ENCODE measurements at places on chromosomes 7 and 10. TPM values are rescaled to one million over a fixed set of nuclear protein-coding genes. Genes with fewer than 3 reads are reported as not detected.

- no peaks in the 10 kb centered on the region for H3K27me3 ChIP-seq
- no peak overlapping the region for H3K4me3 ChIP-seq
- H3K36me3 ChIP-seq = no peaks in the 10 kb centered on the region
Measured at GRCh38 chr7:1567049-1567771, 2.6 kb downstream of the PSMG3 start.

GRCh38 chr10:43417950-43418768 is 9.2 kb upstream of the HNRNPF start:
- peaks cover 12% of the 10 kb centered on the region for H3K4me1 ChIP-seq
- no peaks in the 10 kb centered on the region for H3K36me3 ChIP-seq
- DNase-seq = no peak

GSAP gene
- 5.2 TPM for total RNA-seq

GRCh38 chr10:47012214-47012613 is 101.0 kb downstream of the PTPN20 start:
- no peaks in the 10 kb centered on the region for H3K4me1 ChIP-seq
- H3K36me3 ChIP-seq = no peaks in the 10 kb centered on the region
- no peak for DNase-seq
- no peak overlapping the region for H3K27ac ChIP-seq

DNA sequence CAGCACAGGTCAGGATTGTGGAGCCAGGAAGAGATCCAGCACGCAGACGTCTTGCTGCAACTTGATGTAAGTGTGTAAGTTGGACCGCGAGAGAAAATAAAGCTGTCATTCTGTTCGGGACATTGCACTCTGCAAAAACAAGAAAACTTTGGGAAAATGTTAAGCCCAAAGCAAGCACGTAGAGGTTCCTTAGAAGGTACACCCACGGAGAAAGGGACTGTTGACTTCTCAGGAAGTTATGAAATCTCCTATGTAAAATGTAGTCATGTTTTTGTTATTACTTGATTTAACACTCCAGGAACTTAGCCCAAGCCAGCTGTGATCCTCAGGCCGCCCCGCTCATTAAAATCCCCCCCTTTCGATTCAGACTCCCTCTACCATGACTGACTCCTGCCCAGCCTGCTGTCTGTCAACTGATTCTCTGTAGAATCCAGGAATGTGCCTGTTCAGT is 196.1 kb upstream of the TCF7L2 start:
- H3K27ac ChIP-seq = no peak overlapping the region
- no peaks in the 10 kb centered on the region for H3K36me3 ChIP-seq
- no peak for DNase-seq
- no peak overlapping the region for H3K4me3 ChIP-seq

ASAH2 gene
- 1.4 TPM for total RNA-seq

GRCh38 chr7:17991866-17992648 is 35.6 kb downstream of the PRPS1L1 start:
- DNase-seq = no peak
- H3K27me3 ChIP-seq = no peaks in the 10 kb centered on the region
- H3K36me3 ChIP-seq = no peaks in the 10 kb centered on the region
- H3K4me3 ChIP-seq = no peak overlapping the region
- no peaks in the 10 kb centered on the region for H3K4me1 ChIP-seq

DNA sequence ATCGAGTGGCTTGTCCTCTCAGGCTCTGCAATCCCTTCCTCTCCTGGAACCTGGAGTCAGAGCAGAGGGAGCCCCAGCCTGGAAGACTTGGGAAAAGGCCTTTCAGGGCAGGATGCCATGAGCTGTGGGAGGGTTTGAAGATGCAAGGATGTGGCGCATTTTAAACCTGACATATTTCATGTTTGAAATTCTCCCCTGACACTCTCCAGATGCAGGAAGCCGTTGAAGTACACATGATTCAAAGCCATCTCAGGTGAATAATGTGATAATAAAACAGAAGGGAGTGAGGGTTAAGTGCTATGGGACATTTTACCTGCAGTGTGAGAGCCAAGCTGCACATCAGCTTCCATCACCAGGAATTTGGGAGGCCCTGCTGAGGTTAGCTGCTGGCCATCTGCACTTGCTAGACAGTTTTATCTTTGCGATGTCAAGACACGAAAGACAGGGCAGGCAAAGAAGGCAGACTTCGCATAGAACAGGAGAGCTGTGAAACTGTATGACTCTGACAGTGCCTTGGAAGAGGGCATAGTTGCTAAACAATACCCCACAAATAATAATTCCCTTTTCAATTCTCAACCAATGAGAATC is 159.1 kb upstream of the GDF10 start:
- H3K27ac ChIP-seq = no peak overlapping the region
- H3K36me3 ChIP-seq = no peaks in the 10 kb centered on the region
- DNase-seq = no peak
- no peaks in the 10 kb centered on the region for H3K27me3 ChIP-seq

AMPH gene
- 3.3 TPM for total RNA-seq

GAD2 gene
- total RNA-seq = not detected

DNA sequence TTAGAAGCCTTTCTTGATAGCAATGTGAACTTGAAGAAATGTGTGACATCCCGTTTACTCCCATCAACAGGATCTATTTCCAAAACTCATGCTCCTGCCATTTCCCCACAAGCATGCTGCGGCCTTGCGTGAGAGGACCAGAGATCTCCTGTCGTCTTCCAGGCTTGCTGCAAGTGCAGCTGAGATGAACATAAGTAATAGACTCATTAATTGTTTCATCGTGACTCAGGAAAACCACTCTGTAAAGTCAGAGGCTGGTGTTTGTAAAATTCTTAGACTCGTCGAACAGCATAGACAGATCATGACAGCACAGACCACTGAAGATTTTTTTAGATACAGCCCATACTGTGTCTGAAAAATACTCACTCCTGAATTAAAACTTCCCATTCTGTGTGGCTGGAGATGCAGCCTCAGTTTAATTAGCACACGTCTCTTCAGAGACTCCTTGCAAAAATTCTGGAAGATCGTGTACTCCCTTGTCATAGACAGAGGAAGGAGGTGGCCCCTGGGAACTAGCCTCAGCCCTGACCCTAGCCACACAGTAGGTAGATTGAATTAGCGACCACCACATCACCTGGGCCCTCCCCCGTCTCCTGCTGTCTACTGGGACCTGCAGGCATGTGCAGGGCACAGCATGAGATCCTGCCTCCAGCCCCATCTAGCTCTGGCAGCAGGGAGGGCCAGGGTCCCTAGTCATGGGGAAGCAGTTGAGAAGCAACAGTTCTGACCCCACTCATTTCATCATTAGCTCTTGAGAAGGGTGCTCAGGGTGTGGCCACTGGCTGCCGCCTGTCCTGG is 226.0 kb downstream of the CELF2 start:
- no peaks in the 10 kb centered on the region for H3K36me3 ChIP-seq
- H3K4me1 ChIP-seq = peaks cover 9% of the 10 kb centered on the region
- H3K27ac ChIP-seq = no peak overlapping the region
- DNase-seq = no peak
- H3K4me3 ChIP-seq = no peak overlapping the region

DNA sequence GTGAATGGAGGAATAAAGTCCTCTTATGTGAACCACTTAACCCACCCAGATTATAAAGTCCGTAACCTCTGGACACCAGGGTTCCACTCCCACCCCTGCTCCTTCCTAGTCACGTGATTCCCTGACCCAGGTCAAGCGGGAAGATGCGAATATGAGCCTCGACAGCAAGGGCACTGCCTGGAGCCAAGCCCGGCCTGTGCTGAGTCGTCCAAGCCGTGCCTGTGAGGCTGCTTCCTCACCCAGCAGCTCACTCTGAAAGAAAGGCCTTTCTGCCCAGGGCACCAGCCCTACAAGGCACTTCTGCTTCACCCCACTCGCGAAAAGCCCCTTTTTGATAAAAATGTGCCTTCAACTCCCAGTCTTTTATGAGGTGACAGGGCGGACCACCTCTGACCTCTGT is 85.8 kb downstream of the CYTH3 start:
- DNase-seq = no peak
- no peaks in the 10 kb centered on the region for H3K36me3 ChIP-seq
- no peak overlapping the region for H3K4me3 ChIP-seq
- peaks cover under 1% of the 10 kb centered on the region for H3K4me1 ChIP-seq
- no peak overlapping the region for H3K27ac ChIP-seq

DNA sequence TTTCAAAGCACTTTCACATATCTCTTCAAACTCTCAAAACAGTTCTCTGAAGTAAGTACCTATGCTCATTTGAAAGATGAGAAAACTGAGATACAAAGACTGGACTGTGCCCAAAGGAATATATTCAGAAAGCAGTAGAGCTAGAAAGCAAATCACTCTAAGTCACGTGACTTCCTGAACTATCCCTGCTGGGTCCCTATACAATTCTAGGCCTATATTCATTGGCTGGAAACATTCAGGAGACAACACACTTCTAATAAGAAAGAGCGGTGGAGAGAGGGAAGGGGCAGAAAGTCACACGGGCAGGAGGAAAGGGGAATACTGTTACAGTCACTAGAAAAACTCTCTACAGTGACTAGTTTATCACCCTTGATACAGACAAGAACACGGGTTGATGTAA is 140.0 kb downstream of the CHCHD3 start:
- no peaks in the 10 kb centered on the region for H3K36me3 ChIP-seq
- DNase-seq = no peak
- H3K4me3 ChIP-seq = no peak overlapping the region

GRCh38 chr7:82455295-82455694 is 11.7 kb upstream of the CACNA2D1 start:
- H3K27ac ChIP-seq = no peak overlapping the region
- no peak for DNase-seq
- H3K4me1 ChIP-seq = no peaks in the 10 kb centered on the region
- H3K36me3 ChIP-seq = no peaks in the 10 kb centered on the region
- H3K27me3 ChIP-seq = no peaks in the 10 kb centered on the region
- no peak overlapping the region for H3K4me3 ChIP-seq

ZNF467 gene
- 2.2 TPM for total RNA-seq

DNA sequence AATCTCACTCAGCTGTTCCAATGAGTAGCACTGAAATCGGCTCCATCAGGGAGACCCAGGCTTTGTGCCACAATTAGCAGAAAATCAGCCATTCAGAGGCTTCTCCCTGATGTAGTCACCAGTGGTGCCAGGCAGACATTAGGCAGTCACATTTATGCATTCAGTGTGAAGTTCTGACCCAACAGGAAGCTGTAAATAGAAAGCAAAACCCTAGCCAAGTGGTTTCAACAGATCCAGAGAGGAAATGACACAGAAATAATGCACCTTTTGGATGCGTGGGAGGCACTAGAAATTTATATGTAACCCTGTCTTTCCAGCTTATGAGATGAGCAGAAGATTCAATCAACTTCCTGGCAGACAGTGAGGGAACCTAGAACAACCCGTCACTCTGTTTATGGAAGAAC is 186.4 kb downstream of the PDE1C start:
- H3K27me3 ChIP-seq = no peaks in the 10 kb centered on the region
- peaks cover 14% of the 10 kb centered on the region for H3K36me3 ChIP-seq
- H3K27ac ChIP-seq = peak overlapping the region; percentile 56
- H3K4me3 ChIP-seq = no peak overlapping the region

GRCh38 chr7:32579776-32580175 is 84.5 kb downstream of the AVL9 start:
- H3K27ac ChIP-seq = no peak overlapping the region
- no peaks in the 10 kb centered on the region for H3K27me3 ChIP-seq
- no peak overlapping the region for H3K4me3 ChIP-seq
- H3K36me3 ChIP-seq = peaks cover 91% of the 10 kb centered on the region

DNA sequence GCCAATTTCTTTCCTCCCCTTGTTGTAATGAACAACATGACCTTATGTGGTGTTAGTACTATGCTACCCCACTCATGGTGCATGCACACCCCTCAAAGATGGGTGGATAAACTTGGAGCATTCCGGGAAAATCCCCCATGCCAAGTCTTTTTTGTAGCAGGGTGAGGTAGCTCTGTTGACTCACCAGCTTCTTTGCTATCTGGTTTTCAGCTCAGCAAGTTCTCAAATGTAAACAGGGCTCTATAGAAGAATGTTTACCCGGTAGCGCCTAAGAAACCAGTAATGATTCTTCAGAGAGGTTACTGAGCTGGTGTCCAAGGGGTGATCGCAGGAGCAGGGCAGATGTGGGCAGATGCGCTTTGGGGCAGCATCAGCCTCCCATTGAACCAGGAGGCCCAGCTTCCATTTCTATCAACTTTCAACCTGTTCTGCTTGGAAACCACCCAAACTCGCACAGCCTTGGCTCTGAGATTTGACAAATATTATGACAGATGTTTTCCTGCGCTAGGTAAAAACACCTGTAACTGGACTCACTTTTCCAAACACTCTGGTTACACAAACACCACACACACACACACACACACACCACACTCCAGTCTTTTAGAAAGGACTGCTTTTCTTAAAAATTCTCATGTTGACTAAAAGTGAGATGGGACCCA is 87.8 kb downstream of the ZRANB1 start:
- H3K4me3 ChIP-seq = no peak overlapping the region
- peaks cover 24% of the 10 kb centered on the region for H3K36me3 ChIP-seq
- no peak for DNase-seq
- no peak overlapping the region for H3K27ac ChIP-seq
- H3K27me3 ChIP-seq = no peaks in the 10 kb centered on the region
- peaks cover 40% of the 10 kb centered on the region for H3K4me1 ChIP-seq

DNA sequence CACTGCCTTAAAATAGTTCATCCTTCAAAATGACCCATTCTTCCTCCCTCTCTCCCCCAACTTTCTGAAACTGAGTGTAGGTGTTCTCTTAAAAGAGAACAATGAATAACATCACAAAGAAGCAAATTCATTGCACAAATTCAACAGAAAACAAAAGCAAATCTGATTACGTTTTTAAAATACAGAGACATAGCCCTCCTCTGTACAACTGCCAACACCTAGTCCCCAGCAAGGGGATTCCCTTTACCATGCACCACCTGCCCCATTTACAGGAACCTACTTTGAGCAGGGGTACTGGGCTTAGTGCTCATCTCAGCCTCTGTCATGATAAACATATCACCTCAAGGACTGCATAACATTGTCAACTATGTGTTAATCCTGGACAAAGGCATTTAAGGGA is 302.8 kb upstream of the AOAH start:
- no peak overlapping the region for H3K4me3 ChIP-seq
- H3K36me3 ChIP-seq = no peaks in the 10 kb centered on the region
- no peak for DNase-seq
- H3K27ac ChIP-seq = no peak overlapping the region

DNA sequence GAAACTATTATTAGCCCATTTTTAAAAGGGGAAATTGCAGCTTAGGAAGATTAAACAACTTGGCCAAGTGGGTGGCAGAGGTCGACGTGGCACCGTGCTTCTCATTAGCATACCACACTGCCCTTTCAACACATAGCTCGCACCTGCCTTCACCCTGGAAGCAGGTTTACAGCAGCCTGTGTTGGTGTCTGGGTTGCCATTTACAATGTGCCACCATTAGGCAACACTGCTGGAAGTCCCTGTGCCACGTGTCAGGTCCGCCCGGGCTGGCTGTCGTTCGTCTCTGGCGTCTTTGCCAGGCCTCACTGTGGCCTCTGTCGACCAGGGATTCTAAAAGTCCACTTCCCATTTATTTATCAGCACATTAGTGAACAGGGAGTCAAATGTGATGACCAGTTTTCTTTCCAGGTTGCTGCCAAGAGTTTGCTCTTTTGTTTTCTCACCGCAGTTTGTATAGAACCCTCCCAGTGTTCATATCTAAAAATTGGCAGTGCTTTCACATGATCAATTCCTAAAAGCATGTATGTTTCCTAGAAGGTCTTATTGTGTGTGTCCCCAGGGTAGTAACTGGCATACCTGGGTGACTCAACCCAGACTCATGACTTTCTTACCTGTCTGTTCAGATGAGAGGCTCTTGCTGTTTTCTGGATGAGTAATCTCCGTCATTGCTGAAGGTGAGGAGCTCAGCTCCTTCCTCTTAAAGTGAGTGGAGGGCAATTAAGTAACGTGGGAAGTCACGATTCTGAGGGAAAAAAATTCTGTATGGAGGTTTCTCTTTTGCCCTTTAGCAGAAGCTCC is 9.2 kb downstream of the INSIG1 start:
- H3K36me3 ChIP-seq = peaks cover 13% of the 10 kb centered on the region
- H3K27me3 ChIP-seq = no peaks in the 10 kb centered on the region
- H3K27ac ChIP-seq = no peak overlapping the region
- H3K4me3 ChIP-seq = no peak overlapping the region
